ENCODE measurements at places on chromosomes 3 and 15. TPM values are rescaled to one million over a fixed set of nuclear protein-coding genes. Genes with fewer than 3 reads are reported as not detected.
A peak's percentile ranks its signal among the peaks of the same experiment; 100 is the strongest.

- H3K36me3 ChIP-seq, result no peaks in the 10 kb centered on the region
- no peak overlapping the region for H3K27ac ChIP-seq
- H3K4me3 ChIP-seq, result no peak overlapping the region
Observed at GRCh38 chr3:61908382-61908781, 347.0 kb downstream of the PTPRG start.

Gene HMG20A
- total RNA-seq, result 76.9 TPM

DNA sequence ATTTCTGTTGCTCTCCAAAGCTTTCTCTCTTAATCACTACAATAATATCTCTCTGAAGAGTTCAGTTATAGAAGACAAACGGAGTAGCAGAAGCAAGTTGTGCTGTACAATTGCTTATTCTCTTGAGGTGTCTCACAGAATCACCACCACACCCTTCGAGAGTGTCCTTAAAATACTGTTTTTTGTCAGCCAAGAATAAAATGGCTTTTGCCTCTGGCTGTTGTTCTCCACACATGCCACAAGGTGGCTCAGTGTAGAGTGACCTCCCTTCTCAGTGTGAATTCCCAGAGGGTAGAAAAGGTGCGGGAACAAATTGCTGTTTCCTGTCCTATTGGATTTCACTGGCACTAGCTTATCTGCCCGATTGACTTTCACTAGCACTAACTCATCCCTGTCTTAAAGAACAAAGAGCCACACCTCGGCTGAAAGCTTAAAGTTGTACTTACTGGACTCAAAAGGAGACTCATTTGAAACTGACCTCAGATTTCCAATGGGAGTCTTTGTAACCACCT is 134.2 kb upstream of the SATB1 start:
- H3K36me3 ChIP-seq, result no peaks in the 10 kb centered on the region
- H3K27ac ChIP-seq, result no peak overlapping the region
- H3K27me3 ChIP-seq, result no peaks in the 10 kb centered on the region
- H3K4me1 ChIP-seq, result no peaks in the 10 kb centered on the region

GRCh38 chr3:107612664-107613084 is 89.9 kb downstream of the BBX start:
- H3K4me1 ChIP-seq, result no peaks in the 10 kb centered on the region
- DNase-seq, result no peak
- H3K4me3 ChIP-seq, result no peak overlapping the region
- no peaks in the 10 kb centered on the region for H3K36me3 ChIP-seq

Gene WDR93
- total RNA-seq, result 8.1 TPM

DNA sequence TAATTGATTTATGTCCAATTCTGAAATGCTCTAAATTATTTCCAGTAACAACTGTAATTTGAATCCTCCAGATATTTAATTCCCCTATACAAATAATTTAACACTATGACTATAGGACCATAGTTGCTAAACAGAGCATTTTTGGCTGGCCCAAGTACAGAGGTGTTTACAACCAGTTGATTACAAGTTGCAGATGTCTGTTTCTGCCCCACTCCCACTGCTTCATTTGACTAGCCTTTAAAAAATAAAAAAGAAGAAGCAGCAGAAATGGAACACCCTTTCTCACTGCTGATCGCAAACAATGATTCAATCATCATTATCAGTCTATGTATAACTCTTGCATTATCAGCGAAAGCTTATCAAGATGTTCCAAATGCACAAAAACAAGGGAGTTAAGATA is 54.6 kb downstream of the SENP7 start:
- no peaks in the 10 kb centered on the region for H3K4me1 ChIP-seq
- H3K4me3 ChIP-seq, result no peak overlapping the region

Gene LDHAL6B
- 18.6 TPM for total RNA-seq

- no peak overlapping the region for H3K27ac ChIP-seq
- no peaks in the 10 kb centered on the region for H3K27me3 ChIP-seq
- peak; percentile 52 for DNase-seq
- no peaks in the 10 kb centered on the region for H3K36me3 ChIP-seq
Observed at GRCh38 chr15:40050788-40051470, 11.9 kb upstream of the SRP14 start.

- no peak overlapping the region for H3K4me3 ChIP-seq
- DNase-seq, result no peak
- no peaks in the 10 kb centered on the region for H3K27me3 ChIP-seq
- H3K4me1 ChIP-seq, result peaks cover 4% of the 10 kb centered on the region
- H3K36me3 ChIP-seq, result no peaks in the 10 kb centered on the region
- H3K27ac ChIP-seq, result no peak overlapping the region
Observed at GRCh38 chr3:46463120-46463867, 1.4 kb downstream of the LTF start.

Gene VGLL3
- total RNA-seq, result 27.6 TPM

GRCh38 chr3:136942803-136943202 is 15.0 kb upstream of the IL20RB start:
- DNase-seq, result no peak
- H3K36me3 ChIP-seq, result no peaks in the 10 kb centered on the region
- H3K4me3 ChIP-seq, result no peak overlapping the region
- no peaks in the 10 kb centered on the region for H3K27me3 ChIP-seq
- no peaks in the 10 kb centered on the region for H3K4me1 ChIP-seq
- H3K27ac ChIP-seq, result no peak overlapping the region

GRCh38 chr3:152586974-152587373 is 248.0 kb upstream of the P2RY1 start:
- H3K36me3 ChIP-seq, result no peaks in the 10 kb centered on the region
- H3K27ac ChIP-seq, result no peak overlapping the region
- peaks cover 10% of the 10 kb centered on the region for H3K4me1 ChIP-seq
- H3K27me3 ChIP-seq, result no peaks in the 10 kb centered on the region

- H3K4me3 ChIP-seq, result no peak overlapping the region
- no peaks in the 10 kb centered on the region for H3K36me3 ChIP-seq
- no peak overlapping the region for H3K27ac ChIP-seq
- no peaks in the 10 kb centered on the region for H3K27me3 ChIP-seq
- no peak for DNase-seq
Observed at GRCh38 chr3:50123394-50124051, 31.6 kb upstream of the SEMA3F start.

DNA sequence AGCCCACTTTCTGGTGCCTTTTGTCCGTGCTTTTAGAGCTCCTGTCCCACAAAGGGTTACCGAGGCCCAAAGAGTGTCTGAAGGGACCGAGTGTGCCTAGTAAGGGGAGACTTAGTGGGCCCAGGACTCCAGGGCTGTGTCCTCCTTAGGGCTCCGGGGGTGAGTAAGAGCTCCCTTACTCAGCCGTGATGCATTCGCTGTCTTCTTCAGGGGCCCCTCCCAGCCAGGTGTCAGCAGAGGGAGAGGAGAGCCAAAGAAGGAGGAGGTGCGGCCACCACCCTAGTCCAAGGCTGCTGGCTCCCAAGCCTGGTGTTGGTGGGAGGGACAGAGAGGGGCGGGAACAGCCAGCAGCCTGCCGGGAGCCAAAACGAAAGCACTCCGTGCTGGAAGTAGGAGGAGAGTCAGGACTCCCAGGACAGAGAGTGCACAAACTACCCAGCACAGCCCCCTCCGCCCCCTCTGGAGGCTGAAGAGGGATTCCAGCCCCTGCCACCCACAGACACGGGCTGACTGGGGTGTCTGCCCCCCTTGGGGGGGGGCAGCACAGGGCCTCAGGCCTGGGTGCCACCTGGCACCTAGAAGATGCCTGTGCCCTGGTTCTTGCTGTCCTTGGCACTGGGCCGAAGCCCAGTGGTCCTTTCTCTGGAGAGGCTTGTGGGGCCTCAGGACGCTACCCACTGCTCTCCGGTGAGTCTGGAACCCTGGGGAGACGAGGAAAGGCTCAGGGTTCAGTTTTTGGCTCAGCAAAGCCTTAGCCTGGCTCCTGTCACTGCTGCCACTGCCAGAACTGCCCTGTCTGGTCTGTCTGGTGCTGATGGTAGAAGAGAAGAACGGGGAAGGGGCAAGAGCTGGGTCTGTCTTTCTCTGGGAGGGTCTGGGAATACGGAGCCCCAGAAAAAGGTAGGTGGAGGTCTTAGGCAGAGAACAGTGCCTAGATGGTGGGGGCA is at the start of gene IL17RC:
Gene IL17RC (plus strand): TSS at position 365 of the 947 bp plus-strand sequence. CDS start 218 bp downstream, at position 583.
- H3K27me3 ChIP-seq, result no peaks in the 10 kb centered on the region
- H3K4me3 ChIP-seq, result peak within 1 kb of the TSS; percentile 61
- DNase-seq, result peak; percentile 88
- peak within 1 kb of the TSS; percentile 52 for H3K27ac ChIP-seq
- H3K4me1 ChIP-seq, result peaks cover 24% of the 10 kb centered on the region

Gene SRGAP3
- 65.9 TPM for total RNA-seq

Gene RAB6B
- total RNA-seq, result 7.0 TPM

DNA sequence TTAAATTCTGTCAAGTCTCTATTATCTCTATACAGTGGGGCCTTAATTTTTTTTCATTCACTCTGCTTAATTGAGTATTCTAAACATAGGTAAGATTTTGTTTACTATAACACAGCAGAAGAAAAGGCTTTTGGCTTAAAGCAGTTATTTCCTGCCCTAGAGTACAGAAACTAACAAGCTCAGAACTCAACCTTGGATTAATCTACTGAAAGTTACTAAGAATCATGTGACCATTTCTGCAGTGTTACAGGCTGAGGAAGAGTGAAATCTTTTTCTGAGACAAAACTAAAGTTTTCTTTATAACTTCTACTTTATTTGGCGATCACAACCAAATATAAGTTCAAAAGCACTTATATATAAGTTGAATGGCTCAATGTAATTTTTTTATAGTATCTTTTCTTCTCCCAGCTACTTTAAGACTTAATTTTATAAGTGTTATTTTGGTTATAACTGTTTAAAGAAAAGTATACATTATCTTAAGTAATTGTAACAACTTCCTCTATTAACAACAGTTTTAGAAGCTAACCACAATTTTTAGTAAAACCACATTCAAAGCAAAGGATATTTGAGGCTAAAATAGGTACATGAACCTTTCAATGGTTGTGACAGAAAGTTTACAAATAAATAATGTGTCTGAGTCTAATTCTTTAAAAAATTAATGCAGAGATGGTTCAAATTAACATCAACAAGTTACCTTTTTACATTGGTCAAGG is 240.6 kb upstream of the NAALADL2 start:
- H3K4me1 ChIP-seq, result peaks cover 8% of the 10 kb centered on the region
- no peak overlapping the region for H3K27ac ChIP-seq
- no peaks in the 10 kb centered on the region for H3K27me3 ChIP-seq
- DNase-seq, result no peak
- H3K36me3 ChIP-seq, result no peaks in the 10 kb centered on the region
- H3K4me3 ChIP-seq, result no peak overlapping the region

GRCh38 chr3:195811756-195812155 is at the start of gene MUC4:
TSS of gene MUC4 (minus strand) at chr3:195811929. CDS start at chr3:195811817, 112 bp downstream.
- no peak for DNase-seq
- no peaks in the 10 kb centered on the region for H3K27me3 ChIP-seq
- no peak within 1 kb of the TSS for H3K27ac ChIP-seq
- H3K36me3 ChIP-seq, result no peaks in the 10 kb centered on the region
- no peaks in the 10 kb centered on the region for H3K4me1 ChIP-seq

Gene CCR5
- 0.56 TPM for total RNA-seq

DNA sequence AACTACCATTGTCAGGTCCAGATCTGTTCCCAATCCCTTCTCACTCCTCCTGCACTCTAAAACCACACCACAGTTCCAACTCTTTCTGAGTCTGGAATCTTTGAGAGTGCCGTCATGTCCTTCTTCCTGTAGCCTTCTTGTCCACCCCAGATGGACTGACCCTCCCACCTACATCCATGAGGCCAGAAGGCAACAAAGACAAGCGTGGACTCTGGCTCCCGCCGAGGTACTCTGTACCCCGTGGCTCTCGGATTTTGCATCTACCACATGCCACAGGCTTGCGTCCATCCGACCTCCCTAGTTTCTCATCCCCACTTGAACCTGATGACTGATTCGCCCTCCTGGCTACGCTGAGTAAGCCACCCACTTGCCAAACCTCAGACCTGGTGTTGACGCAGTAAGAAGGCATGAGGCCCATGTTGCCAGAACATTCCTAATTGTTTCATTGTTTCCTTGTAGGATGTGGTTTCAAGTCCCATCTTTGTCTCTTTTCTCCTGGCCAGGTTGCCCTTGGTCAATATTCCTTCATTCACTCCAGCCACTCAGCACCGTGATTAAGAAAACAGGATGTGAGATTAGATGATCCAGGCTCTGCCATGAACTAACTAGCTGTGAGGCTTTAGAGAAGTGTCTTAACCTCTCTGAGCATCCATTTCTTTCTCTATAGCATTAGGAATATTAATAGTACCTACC is 1.1 kb upstream of the ZBTB38 start:
- no peaks in the 10 kb centered on the region for H3K36me3 ChIP-seq
- no peak overlapping the region for H3K4me3 ChIP-seq
- peaks cover 47% of the 10 kb centered on the region for H3K4me1 ChIP-seq
- H3K27me3 ChIP-seq, result no peaks in the 10 kb centered on the region
- no peak for DNase-seq
- H3K27ac ChIP-seq, result peak overlapping the region; percentile 93

Gene THAP10
- total RNA-seq, result 4.5 TPM

GRCh38 chr15:55799291-55800212 is 56.6 kb upstream of the PRTG start:
- H3K27ac ChIP-seq, result no peak overlapping the region
- no peak overlapping the region for H3K4me3 ChIP-seq
- H3K4me1 ChIP-seq, result no peaks in the 10 kb centered on the region
- no peaks in the 10 kb centered on the region for H3K36me3 ChIP-seq
- peak; percentile 75 for DNase-seq

DNA sequence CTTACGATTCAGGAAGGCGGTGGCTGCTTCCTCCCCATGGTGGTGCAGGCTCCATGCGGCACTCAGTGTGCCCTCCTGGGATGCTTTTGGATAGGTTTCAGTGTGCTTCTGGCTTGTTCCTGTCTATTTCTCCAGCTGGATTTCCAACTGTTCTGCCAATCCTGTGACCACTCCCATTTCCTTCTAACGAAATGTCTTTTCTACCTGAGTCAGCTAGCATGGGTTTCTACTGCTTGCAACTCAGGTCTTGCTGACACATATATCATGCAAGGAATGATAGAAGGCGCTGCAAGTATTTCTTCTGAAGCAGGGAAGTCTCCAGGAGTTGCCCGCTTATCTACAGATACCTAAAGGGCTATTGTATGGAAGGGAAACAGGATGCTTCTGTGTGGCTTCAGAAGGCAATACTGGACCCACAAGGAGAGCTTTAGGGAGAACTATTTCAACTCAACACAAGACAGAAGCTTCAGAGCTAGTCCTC is 244.4 kb downstream of the OPA1 start:
- no peak overlapping the region for H3K4me3 ChIP-seq
- no peaks in the 10 kb centered on the region for H3K4me1 ChIP-seq
- DNase-seq, result no peak
- no peak overlapping the region for H3K27ac ChIP-seq
- no peaks in the 10 kb centered on the region for H3K27me3 ChIP-seq

- H3K4me3 ChIP-seq, result no peak overlapping the region
- no peaks in the 10 kb centered on the region for H3K36me3 ChIP-seq
- H3K27ac ChIP-seq, result no peak overlapping the region
- DNase-seq, result no peak
- no peaks in the 10 kb centered on the region for H3K4me1 ChIP-seq
Observed at GRCh38 chr3:113898892-113899291, 48.9 kb upstream of the ZDHHC23 start.
